Tibial nerve (tissue), 4 donors: ENCODE measurements at places on chromosomes 2 and 18. TPM values are rescaled to one million over a fixed set of nuclear protein-coding genes. Genes with fewer than 3 reads are reported as not detected.

DNA sequence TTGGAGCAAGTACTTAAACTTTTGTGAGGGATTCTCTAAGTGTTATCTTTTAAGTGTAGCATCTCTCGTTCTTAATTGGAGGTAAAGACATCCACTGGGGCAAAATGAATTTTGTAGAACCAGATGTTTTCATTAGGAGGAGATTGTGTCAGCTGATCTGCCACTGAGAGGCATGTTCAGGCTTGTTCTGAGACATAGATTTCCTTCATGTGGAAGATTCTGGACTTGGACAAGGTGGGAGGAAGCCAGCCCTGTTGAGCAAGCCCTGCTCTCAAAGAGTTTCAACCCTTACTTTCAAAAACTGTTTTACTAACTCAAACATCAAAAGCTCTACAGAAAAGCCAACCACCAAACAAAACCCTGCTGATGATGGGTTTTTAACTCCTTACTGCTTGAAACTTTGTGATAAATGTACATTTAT lies 6.5 kb downstream of the MAP4K4 start:
- DNase-seq = peak; percentile 53
- H3K4me1 ChIP-seq = peaks cover 83% of the 10 kb centered on the region
- H3K27me3 ChIP-seq = no peaks in the 10 kb centered on the region
- H3K36me3 ChIP-seq = no peaks in the 10 kb centered on the region
- H3K4me3 ChIP-seq = no peak overlapping the region

DNA sequence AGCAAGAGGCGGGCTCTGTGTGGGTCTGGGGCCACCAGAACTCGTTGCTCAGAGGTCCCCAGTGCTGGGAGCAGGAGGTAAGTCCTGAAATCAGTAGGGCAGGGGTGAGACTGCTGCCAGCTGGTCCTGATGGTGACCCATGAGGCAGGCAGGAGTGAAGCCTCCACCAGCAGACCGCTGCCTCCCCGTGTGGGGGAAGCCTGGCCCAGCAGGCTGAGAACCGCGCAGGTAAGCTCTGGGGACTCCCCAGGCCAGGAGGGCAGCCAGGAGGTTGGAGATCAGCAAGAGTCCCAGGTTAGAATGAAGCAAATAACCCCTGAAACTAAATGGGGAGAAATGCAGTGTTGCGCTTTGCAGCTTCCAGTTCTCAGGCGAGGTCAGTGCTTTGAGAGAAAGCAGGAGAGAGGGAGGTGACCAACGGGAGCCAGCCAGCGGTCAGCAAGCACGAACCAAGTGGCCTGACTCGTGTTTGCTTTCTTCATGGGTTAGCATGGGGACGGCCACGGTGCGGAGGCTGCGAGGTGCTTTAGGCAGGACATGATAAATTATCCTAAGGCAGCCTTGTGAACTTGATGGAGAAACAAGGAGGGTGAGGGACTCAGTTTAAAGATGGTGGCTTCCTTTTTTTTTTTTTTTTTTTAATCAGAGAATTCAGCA lies 26.2 kb downstream of the INHBB start:
- DNase-seq = no peak
- H3K4me3 ChIP-seq = no peak overlapping the region
- H3K27me3 ChIP-seq = no peaks in the 10 kb centered on the region
- no peaks in the 10 kb centered on the region for H3K4me1 ChIP-seq
- H3K27ac ChIP-seq = no peak overlapping the region

Gene SLC4A1AP
- 22.9 TPM for total RNA-seq

Gene ATP6V1C2
- not detected for total RNA-seq

Gene ACADL
- total RNA-seq = 167 TPM
